Ureter (tissue), 1 donor: ENCODE measurements at places on chromosomes 3 and 15. TPM values are rescaled to one million over a fixed set of nuclear protein-coding genes. Genes with fewer than 3 reads are reported as not detected.

GRCh38 chr3:40660554-40660953 is 135.8 kb downstream of the ZNF621 start:
- no peak for DNase-seq

DNA sequence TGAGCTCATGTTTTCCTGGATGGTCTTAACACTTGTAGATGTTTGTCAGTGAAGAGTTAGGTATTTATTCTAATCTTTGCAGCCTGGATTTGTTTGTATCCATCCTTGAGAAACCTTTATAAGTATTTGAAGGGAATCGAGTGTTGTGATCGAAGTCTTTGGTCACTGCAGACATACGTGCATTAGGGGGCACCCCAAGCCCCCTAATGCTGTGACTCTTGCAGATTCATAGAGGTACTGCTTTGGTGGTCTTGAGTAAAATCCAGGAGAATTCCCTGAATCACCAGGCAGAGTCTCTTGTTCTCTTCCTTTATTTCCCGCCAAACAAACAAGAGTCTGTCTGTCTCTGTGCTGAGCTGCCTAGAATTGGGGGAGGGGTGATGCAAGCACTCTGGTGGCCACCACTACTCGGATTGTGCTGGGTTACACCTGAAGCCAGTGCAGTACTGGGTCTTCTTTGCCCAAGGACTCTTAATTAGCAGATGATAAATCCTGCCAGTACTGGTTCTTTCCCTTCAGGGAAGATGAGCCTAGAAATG is 170.5 kb upstream of the POU1F1 start:
- DNase-seq, result no peak

SLCO2A1 gene
- 89.1 TPM for total RNA-seq

MEIS2 gene
- total RNA-seq, result 74.8 TPM

DNA sequence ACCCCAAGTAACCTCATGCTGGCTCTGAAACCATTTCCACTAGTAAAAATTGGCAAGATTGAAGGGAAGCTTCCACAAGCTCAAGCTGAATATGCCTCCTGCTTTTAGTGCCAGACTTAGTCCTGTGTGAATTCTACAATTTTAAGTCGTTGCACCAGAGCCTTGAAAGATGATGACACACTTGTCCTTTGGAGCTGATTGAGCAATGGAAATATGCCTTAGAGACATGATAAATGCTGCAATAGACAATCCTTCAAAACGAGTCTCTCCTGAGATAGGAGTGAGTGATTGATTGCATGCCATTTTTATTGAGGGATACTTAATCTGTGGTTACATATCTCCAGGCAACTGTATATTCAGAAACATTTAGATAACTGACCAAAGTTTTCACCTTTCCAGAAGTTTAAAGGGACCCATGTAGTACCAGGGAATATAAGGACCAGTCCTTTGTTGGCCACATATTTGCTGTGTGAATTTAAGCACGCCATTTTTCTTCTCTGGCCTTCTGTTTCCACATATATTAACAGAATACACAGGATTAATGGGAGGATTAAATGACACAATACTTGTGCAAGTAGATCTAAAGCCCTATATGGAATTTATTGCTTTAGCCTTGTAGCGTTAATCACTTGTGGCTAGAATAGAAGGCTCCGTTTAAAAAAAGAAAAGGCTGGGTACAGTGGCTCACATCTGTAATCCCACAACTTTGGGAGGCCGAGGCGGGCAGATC is 65.1 kb downstream of the PPARG start:
- no peak for DNase-seq

PRICKLE2 gene
- total RNA-seq, result 43.7 TPM

- DNase-seq, result no peak
These were observed 3.1 kb downstream of the MYO1E start for GRCh38 chr15:59369597-59369996.

GOLGA6L24 gene
- total RNA-seq, result not detected

SPATA12 gene
- not detected for total RNA-seq

DNA sequence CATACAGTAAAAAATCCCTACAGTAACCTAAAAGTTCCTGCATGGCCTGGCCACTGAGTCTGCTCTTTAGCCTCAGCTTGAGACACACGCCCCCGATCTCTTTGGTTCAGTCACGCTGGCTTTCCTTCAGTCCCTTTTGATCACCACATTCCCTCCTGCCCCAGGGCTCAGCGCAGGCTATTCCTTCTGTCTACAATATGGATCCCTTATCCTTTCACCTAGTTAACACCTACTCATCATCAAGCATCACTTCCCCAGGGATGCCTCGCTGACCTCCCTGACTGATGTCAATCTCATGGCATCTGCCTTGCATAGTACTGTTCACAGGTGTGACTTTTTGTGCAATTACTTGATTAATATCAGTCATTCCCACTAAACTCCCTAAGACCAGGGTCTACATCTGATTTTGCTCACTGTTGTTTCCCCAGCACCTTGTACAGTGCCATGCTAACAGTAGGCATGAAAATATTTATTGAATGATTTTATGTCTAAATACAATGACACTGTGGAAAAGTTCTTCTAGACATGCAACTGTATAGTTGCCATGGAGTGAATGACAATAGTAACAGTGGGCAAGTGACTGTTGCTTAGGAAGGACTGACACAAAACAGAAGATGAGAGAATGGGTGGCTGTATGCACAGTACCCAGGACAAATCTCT is at the start of gene SNTN:
SNTN (plus strand) TSS at position 610 of the 660 bp plus-strand sequence; CDS start at position 623, 13 bp downstream.
- DNase-seq, result no peak

DNA sequence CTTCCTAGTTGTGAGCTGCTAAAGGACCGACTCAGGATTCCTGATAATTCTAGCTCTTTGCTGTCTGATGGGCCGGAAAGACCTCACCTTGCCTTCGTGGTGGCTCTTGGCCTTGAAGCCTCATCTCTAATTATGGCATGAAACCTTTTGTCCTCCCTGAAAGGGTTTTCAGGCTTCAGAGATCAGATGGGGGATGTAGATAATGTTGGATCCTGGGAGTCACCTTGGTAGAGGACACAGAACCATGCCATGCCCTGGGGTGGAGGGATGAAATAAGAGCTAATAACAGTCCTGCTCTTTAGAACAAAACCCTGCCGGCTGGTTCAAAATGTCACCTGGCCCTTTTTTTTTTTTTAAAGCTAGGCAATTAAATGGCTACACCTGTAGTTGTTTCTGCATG is 50.8 kb upstream of the SYN2 start:
- no peak for DNase-seq

GRCh38 chr3:50455161-50456018 is 48.0 kb downstream of the CACNA2D2 start:
- no peak for DNase-seq

TRIM42 gene
- not detected for total RNA-seq

- DNase-seq, result no peak
These were observed 161.8 kb downstream of the NUP210 start for GRCh38 chr3:13258280-13258679.

CCDC71 gene
- total RNA-seq, result 32.1 TPM

BFSP2 gene
- total RNA-seq, result not detected

PARP15 gene
- total RNA-seq, result 3.9 TPM

GRCh38 chr15:91652610-91653207 is 200.8 kb upstream of the SLCO3A1 start:
- no peak for DNase-seq

GOLGA6A gene
- not detected for total RNA-seq

TPRG1 gene
- 6.2 TPM for total RNA-seq

DNA sequence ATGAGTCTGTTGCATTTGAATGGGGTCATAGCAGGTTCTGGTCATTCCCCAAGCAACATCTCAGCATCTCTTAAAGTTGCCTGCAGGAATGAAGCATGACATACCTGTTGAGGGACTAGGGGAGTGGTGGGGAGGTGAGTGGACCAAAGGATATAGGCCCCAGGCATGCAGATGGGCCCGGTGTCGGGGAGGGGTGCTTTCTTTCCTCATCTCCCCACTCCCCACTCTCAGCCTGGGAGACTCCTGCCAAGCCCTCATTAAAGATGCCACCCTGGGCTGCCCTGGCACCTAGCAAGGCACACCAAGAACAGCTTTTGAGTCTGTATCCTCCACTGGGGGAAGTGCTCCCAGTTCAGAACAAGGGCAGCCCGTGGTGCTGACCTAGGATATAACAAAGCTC is 54.2 kb downstream of the GRIP2 start:
- no peak for DNase-seq

ST3GAL6 gene
- total RNA-seq, result 7.8 TPM

- DNase-seq, result no peak
These were observed 92.5 kb upstream of the SKOR1 start for GRCh38 chr15:67732671-67733374.

- no peak for DNase-seq
These were observed 105.9 kb downstream of the LMLN start for GRCh38 chr3:198065897-198066296.

CELSR3 gene
- total RNA-seq, result 1.5 TPM

DNA sequence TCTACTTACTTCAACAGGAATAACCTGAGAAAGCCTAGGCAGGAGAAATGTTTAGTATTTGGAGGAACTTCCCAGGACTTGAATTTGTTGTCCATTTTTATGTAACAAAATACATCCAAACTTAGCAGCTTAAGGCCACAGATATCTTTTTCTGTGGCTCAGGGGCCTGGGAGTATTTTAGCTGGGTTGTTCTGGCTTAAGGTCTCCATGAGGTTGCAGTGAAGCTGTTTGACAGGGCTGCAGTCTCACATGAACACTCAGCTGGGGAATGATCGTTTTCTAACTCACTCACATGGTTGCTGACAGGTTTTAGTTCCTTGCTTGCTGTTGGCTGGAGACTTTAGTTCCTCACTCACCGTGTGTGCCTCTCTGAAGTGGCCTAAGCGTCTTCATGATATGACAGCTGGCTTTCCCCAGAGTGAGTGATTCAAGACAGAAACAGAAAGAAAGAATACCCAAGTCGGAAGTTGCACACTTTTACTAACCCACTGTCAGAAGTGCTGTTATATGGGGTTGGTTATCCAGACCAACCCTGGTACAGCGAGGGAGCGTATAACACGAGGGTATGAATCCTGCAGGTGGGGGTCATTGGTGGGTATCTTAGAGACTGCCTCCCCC is 229.7 kb upstream of the TBL1XR1 start:
- DNase-seq, result no peak

DNA sequence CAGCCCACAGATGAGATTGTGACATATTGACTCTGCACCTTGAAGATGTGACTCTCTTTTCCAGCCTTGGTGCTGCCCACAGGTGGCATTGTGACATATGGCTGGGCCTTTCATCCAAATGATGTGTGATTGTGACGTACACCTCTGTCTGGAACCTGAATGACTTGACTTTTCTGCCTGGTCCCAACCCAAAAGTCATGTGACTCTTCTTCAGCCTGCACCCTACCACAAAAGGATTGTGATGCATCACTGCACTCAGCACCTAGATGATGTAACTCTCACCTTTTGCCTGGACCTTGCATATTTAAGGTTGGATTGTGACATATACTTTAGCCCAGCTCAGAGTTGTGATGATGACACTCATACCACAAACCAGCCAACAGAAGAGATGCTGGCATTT is 204.5 kb downstream of the OCA2 start:
- DNase-seq, result no peak

GRCh38 chr15:57732526-57733331 is 26.2 kb downstream of the POLR2M start:
- DNase-seq, result no peak

DNA sequence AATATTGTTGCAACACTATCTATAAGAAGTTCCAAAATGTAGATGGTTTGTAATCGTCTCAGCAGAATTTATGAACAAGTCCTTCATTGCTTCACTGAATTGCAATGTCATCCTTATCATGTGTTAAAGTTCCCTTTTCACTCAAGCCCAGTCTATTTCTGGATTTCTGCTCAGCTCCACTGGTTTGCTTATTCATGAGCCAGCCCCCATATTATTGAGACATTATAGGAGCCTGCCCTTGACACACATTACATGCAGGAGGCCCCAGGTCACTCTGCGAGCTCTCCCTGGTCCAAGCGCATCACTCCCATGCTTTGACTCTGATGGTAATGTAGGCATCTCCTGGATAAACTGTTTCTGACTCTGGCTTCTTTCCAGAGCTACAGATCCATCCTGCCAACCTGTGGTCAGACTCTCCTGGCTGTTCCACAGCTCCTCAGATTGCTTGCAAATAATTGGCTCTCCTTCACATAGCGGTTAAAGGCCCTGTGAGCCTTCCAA is 56.9 kb downstream of the ABTB1 start:
- DNase-seq, result no peak

GRCh38 chr3:155239960-155240359 is 53.5 kb downstream of the STRIT1 start:
- DNase-seq, result no peak

- DNase-seq, result no peak
These were observed 90.6 kb upstream of the GADL1 start for GRCh38 chr3:30984855-30985749.

DNA sequence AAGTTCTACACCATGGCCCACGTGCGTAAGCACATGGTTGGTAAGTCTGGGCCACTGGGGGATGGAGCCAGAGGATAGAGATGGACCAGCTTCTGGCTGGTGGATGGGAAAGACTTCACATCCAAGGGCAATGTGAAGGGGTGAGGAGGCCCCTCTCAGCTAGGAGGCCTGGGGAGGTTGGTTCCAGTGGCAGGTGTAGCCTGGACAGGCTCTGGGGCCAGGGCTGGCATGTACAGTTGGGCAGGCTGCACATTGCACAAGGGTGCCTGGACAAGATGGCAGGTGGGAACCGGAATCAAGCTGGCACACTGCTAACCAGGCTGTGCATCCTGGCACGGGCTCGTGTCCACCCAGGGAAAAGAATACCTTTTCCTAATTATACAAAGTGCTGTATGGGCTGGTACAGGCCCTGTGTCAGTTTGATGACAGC is 8.1 kb downstream of the ZBTB47 start:
- DNase-seq, result no peak

DNA sequence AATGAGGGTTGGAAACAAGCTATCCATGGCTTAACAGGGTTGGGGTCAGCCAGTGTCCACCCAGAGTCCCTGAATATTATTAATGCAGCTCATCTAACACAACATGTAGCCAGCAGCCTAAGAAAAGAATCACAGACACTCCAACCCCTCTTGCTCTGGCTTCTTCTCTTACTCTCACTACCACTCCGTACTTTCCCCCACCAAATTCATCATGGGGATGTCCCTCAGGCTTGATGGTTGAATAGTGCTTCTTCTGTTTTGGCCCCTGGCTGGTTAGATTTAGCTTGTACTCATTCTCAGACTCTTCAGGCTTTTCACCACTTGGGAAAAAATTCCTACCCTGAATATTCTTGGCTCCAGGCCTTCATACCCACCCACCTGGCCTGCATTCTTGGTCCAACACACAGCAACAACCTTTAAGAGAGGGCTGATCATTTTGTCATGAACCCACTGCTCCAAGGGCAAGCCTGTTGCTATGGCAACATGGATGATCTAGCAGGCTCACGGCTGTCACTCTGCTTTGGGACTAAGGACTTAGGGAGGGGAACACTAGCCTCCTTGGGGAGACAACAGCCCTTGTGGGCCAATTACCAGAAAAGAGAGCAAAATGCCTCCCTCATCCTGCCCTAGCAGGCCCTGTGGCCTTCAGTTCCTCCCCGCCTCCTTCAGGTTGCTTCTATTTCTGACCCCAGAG is 9.4 kb upstream of the MED12L start:
- no peak for DNase-seq

GRCh38 chr15:81774309-81774708 is 271.5 kb downstream of the MEX3B start:
- DNase-seq, result no peak
